ENCODE measurements at places on chromosomes 1 and 21. TPM values are rescaled to one million over a fixed set of nuclear protein-coding genes. Genes with fewer than 3 reads are reported as not detected.

GRCh38 chr1:94908190-94908589, 18.7 kb downstream of the CNN3 start:
- no peak for DNase-seq

The RGS1 gene
- 12.0 TPM for total RNA-seq

- DNase-seq = no peak
Measured at GRCh38 chr1:225877580-225877979, 4.6 kb downstream of the TMEM63A start.

The ARHGAP29 gene
- not detected for total RNA-seq

- DNase-seq = no peak
Measured at GRCh38 chr1:11789126-11790067, 16.4 kb downstream of the MTHFR start.

DNA sequence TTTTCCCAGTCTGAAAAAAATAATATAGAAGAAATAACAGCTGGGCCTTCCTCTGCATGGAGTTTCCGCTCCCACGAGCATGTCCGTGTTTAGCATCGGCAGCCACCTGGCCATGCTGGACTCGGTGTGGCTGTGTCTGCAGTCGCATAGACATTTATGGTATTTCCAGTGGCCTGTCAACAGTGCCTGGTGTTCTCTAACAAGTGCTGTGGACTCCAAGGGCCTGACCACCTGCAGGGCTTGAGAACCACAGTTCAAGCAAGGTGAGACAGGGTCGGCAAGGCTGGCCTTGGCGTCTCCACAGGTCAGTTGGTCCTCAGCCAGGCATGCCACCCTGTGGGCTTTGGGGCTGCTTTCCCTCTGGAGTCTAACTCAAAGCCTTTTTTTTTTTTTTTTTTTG, 124.8 kb downstream of the PGBD5 start:
- no peak for DNase-seq

DNA sequence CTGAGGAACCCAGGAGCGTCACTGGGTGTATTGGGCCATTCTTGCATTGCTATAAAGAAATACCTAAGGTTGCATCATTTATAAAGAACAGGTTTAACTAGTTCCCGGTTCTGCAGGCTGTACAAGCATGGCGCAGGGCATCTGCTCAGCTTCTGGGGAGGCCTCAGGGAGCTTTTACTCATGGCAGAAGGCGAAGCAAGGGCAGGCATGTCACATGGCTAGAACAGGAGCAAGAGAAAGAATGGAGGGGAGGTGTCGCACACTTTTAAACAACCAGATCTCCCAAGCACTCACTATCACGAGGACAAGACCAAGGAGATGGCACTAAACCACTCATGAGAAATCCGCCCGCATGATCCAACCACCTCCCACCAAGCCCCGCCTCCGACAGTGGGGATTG, 65.2 kb downstream of the PSMG1 start:
- no peak for DNase-seq
